ENCODE measurements at places on chromosomes 6 and 20.

GRCh38 chr6:878179-878578 lies 185.2 kb upstream of the EXOC2 start:
- DNase-seq = no peak

- no peak for DNase-seq
These were observed 65.6 kb downstream of the TMEM200A start for GRCh38 chr6:130431346-130431852.

GRCh38 chr6:122068291-122068769 lies 331.1 kb upstream of the HSF2 start:
- no peak for DNase-seq

DNA sequence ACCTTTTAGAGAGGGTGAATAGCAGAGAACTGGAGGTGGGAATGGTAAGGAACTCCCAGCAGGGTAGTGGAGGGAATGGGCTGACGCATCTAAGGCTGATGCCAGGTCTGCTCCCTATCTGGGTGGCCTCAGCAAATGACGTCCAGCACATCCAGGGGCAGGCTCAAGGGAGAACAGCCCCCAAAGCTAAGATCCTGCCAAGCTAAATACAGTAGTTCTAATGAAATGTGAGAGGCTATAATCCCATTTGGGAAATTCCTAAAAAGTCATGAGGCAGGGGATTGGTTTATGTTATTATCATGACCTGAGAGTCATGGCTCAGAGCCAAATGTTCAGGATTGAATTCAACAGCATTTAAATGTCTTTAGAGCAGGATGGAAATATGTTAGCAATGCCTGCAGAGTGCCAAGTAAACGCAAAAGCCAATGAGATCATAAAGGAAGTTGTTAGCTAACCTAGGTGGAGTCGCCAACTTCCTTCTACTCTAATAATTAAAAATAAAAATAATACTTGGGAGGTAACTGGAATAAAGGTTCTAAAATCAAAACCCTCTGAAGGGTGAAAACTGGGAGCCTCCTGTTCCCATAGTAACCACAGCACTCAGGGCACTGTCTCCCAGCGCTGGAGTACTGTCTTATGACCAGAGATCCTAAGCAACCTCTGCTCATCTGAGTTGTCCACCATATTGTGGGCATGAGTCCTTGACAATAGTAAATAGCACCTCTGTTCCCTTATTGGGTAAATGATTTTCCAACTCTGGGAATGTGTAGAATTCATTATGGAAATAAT lies 34.8 kb downstream of the IYD start:
- peak; percentile 33 for DNase-seq

DNA sequence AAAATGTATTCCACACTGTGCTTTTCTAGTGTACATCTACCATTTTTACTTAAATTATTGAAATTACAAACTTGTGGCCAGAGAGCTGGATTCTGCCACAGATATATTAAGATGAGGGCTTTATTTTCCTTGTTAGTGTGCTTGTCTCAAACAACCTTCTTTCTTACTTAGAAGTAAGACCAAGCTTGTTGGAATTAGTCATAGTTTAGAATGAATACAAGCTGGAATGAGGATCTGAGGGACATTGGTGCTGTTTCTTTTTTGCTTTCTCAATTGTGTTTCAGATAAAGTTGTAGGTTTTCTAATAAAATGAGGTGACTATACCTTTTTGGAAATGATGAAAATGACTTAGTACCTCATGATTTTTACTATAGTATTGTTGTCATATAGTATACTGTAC lies 40.3 kb downstream of the UBR2 start:
- DNase-seq = no peak

DNA sequence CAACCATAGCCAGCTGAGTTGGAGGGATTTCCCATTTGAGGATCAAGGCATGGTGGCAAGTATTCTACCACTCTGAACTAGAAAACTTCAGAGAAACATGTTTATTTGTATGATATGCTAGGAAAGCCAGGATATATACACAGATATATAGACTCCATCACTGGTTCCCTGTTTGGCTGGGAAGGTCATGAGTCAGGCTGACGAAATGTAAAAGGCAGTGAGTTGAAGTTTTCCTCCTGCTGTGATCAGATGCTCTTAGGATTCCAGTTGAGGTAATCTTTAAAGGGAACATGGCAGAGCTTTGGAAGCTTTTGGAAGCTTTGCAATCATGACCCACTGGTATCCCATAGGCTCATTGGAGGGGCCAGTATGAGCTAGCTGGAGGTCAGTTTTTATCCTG lies 1369.1 kb downstream of the EPHA7 start:
- DNase-seq = no peak

DNA sequence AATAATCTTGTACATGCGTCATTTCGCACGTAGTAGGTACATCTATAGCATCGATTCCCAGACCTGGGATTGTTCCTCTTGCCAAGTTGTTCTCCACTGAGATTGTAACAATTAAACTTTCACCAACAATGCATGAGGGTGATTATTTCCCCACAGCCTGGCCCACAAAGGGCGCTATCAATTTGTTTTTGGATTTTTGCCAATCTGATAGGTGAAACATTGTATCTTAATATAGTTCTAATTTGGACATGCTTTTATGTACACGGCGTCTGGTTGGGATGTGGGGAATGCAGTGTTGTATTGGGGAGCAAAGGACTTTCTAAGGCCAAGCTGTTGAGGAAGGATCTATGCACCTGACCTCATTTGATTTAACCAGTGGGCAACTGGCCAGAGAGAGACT lies 59.5 kb downstream of the VEGFA start:
- DNase-seq = no peak

- no peak for DNase-seq
These were observed 35.5 kb downstream of the PPP1R16B start for GRCh38 chr20:38840894-38841470.

- DNase-seq = no peak
These were observed 101.0 kb downstream of the CENPW start for GRCh38 chr6:126440923-126441322.

DNA sequence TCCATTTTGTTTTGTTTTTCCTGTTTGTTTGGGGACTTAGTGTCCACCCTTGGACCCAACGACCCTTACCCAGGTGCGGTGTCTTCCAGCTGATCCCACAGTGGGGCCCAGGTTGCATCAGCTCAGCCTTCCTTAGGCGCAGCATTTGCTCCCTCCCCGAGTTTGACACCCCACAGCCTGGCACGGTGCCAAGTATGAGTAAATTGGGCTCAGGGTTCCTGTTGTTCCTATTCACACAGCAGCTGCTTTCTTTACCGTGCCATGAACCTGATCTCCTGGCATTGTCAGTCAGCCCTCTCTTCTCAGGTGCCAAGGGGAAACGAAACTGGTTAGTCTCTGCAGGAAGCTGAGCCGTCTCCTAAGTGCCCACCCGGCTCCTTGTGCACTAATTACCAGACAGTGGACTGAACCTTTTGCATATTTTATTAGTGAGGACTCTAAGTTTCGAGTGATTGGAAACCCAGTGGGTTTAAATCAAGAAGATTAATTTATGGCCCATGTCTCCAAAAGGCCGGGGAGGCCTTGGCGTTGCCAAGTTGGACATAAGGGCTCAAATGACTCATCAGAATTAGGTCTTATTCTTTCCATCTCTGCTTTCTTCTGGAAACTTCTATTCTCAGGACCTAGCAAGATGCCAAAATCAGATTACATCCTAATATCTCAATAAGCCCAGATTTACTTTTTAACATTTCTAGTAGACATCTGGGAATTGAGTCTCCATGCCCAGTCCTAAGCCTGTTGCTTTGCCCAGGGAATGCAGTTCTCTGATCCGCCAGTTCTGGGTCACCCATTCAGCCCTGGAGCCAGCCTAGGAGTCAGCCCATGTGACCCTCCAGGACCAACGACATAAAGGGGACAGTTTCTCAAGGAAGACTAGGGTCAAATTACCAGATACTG lies 68.8 kb downstream of the TSHZ2 start:
- no peak for DNase-seq

GRCh38 chr6:135759831-135760230 lies 91.7 kb upstream of the PDE7B start:
- DNase-seq = no peak

- no peak for DNase-seq
These were observed 12.6 kb downstream of the RNF217 start for GRCh38 chr6:124974771-124975377.

- DNase-seq = no peak
These were observed 420.1 kb upstream of the BTBD3 start for GRCh38 chr20:11497545-11497944.

DNA sequence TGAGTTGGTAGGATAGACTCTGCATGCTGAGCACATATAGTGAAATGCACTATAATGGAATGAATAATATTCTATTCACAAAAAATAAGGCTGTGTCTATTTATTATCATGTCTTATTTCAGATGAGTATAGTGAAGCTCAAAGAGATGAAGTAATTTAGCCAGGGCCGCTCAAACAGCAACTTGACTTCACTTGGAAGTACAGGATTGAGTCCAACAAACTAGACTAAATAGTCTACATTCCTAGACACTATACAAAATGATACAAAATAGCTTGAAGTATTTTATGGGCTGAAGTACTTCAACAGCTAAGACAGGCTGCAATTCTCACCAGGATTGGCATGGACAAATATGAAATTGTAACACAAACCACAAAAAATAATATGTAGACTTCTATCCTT lies 144.5 kb upstream of the DST start:
- DNase-seq = no peak

- DNase-seq = peak; percentile 70
These were observed 18.4 kb upstream of the IFNGR1 start for GRCh38 chr6:137237413-137238170.

- DNase-seq = no peak
These were observed 57.6 kb downstream of the PSMG4 start for GRCh38 chr6:3316331-3316730.

- no peak for DNase-seq
These were observed 56.0 kb downstream of the IRF4 start for GRCh38 chr6:447381-448165.

- peak; percentile 96 for DNase-seq
These were observed 89.7 kb upstream of the EPB41L1 start for GRCh38 chr20:36064658-36065426.

GRCh38 chr6:7115543-7116231 lies 7.9 kb downstream of the RREB1 start:
- DNase-seq = no peak

DNA sequence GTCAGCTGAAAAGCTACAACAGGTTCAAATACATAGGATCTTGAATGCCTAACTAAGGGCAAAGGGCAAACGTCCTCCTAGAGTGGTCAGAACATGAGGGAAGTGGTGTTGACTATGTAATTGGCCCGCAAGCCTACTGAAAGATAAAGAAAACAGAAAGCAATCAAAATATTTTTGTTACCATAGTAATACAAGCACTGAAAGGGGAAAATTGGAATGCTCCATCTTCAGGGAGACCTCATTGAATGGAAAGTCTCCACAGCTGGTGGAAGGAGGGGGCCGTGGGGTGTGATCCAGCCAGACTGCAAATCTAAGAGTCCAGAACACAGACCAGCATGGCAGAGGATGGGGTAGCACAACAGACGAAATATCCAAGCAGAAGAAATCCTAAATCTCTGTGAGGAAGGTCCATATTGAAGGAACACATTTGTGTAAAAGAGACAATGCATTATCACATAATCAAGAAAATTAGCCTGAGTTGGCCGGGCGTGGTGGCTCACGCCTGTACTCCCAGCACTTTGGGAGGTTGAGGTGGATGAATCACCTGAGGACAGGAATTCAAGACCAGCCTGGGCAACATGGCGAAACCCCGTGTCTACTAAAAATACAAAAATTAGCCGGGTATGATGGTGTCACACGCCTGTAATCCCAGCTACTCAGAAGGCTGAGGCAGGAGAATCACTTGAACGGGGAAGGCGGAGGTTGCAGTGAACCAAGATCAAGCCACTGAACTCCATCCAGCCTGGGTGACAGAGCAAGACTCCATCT lies 39.5 kb downstream of the MTFR2 start:
- DNase-seq = no peak

- DNase-seq = no peak
These were observed 7.0 kb downstream of the PNPLA1 start for GRCh38 chr6:36276581-36277536.

- DNase-seq = no peak
These were observed 156.6 kb downstream of the KLHL32 start for GRCh38 chr6:97081010-97081590.

DNA sequence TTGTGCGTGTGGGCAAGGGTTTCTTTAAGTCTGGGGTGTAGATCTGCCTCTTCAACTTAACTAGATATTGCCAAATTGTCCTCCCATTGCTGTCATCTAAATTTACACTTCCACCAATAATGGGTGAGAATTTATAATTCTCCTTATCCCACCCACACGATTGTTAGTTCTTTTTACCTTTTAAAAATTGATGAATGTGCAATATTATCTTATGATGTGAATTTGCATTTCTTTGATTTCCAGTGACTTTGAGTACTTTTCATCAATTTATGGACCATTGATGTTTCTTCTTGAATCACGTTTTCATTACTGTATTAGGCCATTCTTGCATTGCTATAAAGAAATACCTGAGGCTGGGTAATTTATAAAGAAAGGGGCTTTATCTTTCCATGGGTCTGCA lies 17.2 kb upstream of the TPD52L1 start:
- DNase-seq = no peak

DNA sequence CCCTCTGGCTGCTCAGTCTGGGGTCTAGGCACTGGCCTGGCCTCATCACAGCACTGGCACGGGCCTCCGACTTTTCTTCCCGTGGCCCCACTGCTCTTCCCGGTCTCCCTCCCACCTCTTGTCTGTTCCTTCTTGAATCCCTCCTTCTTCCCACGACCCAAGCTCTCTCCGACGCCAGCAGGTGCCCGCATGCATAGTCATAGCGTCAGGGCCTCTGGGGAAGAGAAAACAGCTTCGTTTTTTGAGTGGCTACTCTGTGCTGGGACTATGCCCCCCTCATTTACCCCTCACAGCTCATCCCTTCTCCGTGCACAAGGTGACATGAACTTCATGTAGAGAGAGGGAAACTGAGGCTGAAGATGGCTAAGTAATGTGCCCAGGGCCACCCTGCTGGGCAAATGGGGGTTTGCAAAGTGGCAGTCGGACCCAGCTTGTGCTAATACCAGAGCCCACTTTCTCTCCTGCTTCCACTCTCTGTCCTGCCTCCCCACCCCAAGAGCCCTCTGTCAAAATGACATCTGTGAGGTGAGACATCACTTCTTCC lies 59.2 kb downstream of the SYNJ2 start:
- no peak for DNase-seq

- DNase-seq = no peak
These were observed 11.3 kb downstream of the SERPINB9 start for GRCh38 chr6:2891768-2892170.

Measured in RCC 7860 (cell line).